Caco-2 (cell line): ENCODE measurements at places on chromosomes 2 and 18.

GRCh38 chr2:107635883-107636282 lies 190.8 kb upstream of the RGPD4 start:
- DNase-seq = no peak

DNA sequence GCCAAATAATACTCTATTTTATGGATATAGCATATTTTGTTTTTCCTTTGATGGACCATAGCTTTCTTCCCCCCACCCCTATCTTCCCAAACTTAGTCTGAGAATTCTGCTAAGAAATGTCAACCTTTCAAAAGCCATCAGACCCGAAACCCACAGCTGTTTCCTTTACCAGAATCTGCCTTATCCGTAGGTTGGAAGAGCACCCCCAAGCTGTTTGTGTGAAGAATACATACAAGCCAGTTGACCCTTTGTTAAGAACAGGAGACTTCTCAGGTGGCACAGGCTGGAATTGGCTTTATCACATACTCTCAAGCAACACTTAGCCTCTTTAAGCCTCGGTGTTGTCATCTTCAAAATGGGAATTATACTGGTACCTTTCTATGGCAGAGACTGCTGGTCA lies 135.1 kb downstream of the ACTR3 start:
- no peak for DNase-seq

DNA sequence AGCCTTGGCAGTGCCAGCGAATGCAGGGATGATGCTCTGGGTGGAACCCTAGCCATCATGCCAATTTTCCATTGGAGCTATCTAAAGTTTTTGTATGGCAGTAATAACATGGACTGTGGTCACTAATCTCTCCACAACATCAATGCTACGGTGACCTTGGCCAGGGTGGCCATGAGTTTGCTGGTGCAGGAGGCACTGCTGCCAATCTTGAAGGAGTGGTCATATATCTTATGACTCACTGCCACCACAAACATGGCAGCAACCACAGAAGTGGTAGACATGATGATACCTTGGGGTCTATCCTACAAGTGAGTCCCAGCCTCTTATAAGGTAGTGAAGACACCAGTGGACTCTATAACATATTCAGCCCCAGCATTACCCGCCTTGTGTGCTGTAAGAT lies 104.6 kb downstream of the EVA1A start:
- no peak for DNase-seq

DNA sequence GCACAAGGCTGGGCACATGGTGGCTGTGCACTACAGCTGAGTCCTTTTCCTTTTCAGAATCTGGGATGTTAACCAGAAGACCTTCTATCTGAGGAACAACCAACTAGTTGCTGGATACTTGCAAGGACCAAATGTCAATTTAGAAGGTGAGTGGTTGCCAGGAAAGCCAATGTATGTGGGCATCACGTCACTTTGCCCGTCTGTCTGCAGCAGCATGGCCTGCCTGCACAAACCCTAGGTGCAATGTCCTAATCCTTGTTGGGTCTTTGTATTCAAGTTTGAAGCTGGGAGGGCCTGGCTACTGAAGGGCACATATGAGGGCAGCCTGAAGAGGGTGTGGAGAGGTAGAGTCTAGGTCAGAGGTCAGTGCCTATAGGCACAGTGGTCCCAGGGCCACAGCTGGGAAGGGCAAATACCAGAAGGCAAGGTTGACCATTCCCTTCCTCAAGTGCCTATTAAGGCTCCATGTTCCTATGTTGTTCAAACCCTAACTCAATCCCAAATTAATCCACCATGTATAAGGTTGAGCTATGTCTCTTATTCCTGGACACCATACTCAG lies 2.2 kb downstream of the IL1RN start:
- DNase-seq = no peak

DNA sequence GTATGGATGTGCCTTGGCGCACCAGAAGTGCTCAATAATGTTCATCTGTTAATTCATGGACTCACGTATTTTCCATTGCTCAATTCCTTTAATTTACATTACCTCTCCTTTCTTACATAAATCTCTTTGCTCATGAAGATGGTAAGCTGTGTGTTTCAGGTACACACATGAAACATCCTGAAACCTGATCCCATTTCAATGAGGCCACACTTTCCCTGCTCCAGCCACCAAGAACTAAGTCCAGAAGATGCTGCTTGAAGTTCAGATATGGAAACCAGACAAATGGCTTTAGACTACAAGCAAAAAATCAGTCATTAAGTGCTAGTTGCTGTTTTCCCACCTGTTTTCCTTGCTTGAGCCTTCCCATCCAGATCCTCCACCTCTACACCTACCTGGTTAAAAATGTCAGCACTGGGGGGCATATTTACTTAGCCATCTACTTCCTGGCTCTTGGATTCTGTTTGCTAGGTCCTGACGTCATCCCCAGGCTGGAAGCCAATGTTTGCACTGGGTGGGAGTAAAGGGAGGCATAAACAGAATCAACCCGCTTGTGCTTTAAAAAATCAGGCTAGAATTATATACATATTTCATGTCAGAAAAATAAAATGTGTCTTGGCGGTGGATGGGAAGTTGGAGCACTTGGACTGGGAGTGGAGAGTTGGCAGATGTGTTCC lies 309.7 kb downstream of the OSR1 start:
- no peak for DNase-seq

DNA sequence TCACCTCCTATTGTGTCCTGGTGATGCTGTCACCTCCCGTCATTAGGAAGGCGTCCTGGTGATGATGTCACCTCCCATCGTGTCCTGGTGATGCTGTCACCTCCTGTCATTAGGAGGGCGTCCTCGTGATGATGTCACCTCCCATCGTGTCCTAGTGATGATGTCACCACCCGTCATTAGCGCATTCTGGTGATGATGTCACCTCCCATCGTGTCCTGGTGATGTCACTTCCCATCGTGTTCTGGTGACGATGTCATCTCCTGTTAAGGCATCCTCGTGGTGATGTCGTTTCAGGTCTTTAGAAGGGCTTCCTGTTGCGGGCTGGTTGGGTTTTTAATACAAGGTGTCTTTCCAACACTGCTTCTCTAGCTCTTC lies 40.7 kb downstream of the CTDP1 start:
- DNase-seq = no peak

GRCh38 chr2:145116834-145117725 lies 597.2 kb upstream of the ZEB2 start:
- DNase-seq = no peak

- no peak for DNase-seq
These were observed 4.0 kb downstream of the WDR54 start for GRCh38 chr2:74425523-74425922.

GRCh38 chr18:67778016-67778415 lies 261.5 kb upstream of the DSEL start:
- DNase-seq = no peak

GRCh38 chr2:36137612-36138011 lies 218.0 kb upstream of the CRIM1 start:
- no peak for DNase-seq

DNA sequence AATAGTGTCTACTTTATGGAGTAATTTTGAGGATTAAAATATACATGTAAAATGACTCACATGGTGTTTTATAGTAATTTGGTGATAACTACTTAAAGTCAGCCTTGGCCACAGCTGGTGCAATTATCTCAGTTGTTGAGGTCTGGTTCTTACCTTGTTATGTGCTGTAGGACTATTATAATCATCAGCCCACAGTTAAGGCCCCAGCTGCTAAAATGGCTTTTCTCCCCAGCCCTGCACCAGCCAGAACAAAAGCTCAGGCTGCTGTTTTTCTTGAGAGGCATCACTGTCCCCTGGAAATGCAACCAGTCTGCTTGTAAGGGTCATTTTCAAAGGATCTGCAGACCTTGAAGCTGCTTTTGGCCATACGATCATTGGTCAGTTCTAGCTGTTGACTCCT lies 283.3 kb upstream of the THUMPD2 start:
- DNase-seq = no peak

- DNase-seq = no peak
These were observed 65.9 kb downstream of the EIF5B start for GRCh38 chr2:99403084-99403483.

GRCh38 chr2:11398750-11399437 lies 54.5 kb upstream of the ROCK2 start:
- no peak for DNase-seq

DNA sequence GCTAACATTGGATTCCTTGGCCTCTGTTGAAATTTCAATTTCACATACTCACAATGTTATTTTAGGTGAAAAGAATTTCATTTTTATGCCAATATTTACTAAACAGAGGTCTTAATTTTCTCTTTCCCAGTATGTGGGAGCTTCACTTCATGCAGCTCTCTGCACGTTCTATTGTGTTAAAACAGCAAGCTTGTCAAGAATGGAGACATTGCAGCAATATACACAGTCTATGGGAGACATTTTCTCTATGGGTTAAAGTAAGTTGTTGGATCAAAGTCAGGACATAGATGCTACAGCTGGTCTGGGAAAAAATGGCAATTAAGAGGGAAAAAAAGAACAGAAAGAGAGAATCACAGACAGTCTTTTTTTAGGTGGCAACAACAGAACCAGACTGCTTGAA lies 70.4 kb upstream of the ARHGAP15 start:
- no peak for DNase-seq

DNA sequence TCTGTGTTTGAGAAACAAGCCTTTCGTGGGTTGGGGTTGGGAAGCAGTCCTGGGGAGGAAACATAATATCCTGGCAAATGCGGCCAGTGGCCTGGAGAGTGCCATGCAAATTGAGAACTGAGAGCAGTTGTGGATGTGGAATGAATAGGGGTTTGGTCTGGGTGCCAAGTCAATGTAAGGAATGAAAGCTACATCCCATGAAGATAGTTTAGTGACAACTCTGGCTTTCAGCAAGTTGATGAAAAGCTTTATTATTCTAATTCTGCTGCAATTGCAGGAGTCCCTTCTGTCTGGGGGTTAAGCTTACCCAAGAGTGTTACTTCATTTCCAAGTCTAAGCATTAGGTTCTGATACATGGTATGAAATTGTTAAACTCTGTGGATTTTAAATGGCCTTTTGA lies 771.6 kb downstream of the DPP10 start:
- no peak for DNase-seq

DNA sequence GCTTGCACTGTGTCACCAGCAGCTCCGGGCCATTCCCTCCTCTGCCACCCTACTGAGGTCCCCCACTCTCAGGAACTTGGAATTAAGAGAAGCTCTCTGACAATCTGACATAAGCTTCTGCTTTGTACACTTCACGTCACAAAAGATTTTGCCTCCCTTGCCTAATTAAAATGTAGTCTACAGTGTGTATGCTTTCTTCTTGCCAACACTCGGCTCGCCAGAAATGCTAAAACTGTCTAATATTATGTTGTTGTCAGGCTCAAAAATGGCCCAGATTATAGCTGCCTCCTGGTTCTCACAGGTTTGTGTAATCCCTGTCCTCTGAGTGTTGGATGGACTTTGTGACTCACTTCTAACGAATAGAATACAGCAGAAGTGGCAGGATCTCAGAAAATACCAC lies 474.7 kb downstream of the MBD2 start:
- no peak for DNase-seq

DNA sequence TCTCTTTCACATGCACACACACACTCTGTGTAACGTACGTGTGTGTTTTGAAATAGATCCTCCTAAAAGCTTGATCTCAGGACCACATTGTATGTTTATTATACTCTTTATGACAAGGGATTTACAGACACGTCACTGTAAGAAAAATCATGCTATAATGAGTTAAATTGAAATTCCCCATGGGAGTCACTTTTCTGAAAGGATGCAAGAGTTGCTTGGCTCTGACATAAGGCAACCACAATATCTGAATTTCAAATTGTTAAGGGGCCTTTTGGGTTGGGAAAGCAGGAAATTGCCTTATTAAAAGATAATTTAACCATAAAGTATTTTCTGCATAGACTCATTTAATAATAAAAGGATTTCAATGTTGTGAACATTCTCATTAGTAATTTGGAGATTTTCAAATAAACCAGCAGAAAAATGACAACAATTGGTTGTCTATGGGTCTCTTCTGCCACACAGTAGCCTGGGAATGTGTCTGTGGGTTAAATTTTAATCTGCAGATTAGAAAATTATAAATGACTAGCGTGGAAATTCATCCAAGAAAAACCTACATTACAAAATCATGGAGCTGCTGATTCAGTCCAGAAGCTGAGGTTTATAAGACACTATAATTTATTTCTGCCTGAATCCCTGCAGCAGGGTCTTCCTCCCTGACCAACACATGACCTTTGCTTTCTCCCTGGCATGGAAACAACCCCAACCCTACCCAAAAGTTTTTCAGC lies 75.9 kb upstream of the PID1 start:
- DNase-seq = no peak

- DNase-seq = no peak
These were observed 43.0 kb upstream of the CTLA4 start for GRCh38 chr2:203824603-203825002.

DNA sequence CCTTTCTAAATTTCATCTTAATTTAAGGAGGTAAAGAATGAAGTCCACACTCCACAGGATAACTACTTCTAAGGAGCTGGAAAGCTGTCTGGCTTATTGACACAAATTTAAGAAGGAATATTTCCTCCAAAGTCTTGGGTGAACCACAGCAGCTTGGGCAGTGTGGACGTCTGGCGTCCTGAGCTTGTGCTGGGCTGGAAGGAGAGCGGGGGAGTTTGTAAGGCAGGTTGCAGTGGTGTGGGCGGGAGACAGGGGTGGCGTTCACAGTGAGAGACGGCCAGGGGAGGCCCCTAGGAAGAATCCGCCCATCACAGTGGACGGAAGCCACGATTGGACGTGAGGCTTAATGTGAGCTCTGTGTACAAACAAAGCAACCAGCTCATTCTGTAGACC lies 25.7 kb downstream of the ADI1 start:
- peak; percentile 22 for DNase-seq

- DNase-seq = no peak
These were observed 148.4 kb upstream of the SPRED2 start for GRCh38 chr2:65580824-65581223.

GRCh38 chr18:40056079-40056692 lies 1898.8 kb upstream of the PIK3C3 start:
- DNase-seq = no peak

- DNase-seq = no peak
These were observed 36.2 kb upstream of the DNMT3A start for GRCh38 chr2:25377822-25378421.

- DNase-seq = no peak
These were observed 86.0 kb downstream of the NRP2 start for GRCh38 chr2:205768341-205768740.

GRCh38 chr2:107772353-107772752 lies 54.3 kb upstream of the RGPD4 start:
- DNase-seq = no peak

- DNase-seq = no peak
These were observed 281.3 kb downstream of the ZNF804A start for GRCh38 chr2:184879671-184880070.
